ENCODE measurements at places on chromosomes 1 and 21.

GRCh38 chr1:147752511-147752910 lies 7.9 kb downstream of the GJA5 start:
- DNase-seq = no peak

DNA sequence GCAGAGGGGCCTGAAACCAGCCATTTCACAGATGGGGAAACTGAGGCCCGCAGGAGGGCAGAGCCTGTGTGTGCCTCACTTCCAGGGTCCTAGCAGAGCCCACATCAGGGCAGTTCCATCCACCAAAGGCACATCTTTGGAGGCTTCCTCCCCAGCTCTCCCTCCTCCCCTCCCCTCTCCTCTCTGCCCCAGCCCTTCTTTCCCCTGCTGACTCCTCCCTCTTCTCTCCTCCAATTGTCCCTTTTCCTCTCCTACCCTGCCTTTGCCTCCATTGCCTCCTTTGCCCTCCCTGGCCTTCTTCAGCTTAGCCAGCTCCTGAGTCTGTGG lies 56.6 kb downstream of the TMEM53 start:
- no peak for DNase-seq

DNA sequence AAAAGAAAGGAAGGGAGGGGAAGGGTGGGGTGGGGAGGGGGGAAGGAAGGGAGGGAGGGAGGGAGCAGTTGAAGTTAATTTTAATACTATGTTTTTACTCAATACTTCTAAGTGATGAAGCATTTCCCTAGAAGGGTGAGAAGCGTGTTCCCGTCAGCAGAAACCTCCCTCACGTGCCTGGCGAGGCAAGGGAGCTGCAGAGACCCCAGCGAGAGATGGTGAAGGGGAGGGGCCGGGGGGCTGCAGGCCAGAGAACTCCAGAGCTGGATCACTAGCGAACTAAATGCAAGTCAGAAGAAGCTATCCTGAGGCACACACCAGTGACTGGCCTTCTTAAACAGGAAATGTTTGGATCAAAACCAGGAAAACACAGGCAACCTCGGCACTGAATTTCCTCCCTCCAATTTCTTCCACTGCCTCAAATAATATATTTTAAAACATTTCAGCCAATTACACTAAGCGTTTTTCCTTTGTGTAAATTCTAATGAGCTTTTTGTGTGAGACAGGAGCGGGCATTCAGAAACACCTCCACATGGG lies 18.0 kb downstream of the WDR4 start:
- no peak for DNase-seq

DNA sequence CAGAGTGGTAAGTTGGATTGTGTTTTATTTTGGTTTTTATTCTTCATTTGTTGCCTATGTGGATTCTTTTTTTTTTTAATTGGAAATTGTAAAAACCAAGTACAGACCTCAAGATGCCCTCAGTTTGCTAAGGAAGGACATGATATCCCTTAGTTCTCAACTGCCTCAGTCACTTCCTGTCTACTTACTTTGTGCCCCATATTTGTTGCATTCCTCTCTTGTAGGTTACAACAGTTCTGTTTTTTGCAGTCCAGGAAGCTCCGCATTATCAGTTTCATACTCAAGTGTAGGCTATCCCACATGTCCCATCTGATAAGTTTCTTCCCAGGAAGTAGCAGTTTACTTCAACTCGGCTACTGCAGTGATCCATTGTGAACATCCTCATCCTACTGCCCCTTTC lies 82.0 kb downstream of the RPAP2 start:
- peak; percentile 67 for DNase-seq

- no peak for DNase-seq
Observed at GRCh38 chr21:34609244-34609932, 5.5 kb downstream of the RCAN1 start.

DNA sequence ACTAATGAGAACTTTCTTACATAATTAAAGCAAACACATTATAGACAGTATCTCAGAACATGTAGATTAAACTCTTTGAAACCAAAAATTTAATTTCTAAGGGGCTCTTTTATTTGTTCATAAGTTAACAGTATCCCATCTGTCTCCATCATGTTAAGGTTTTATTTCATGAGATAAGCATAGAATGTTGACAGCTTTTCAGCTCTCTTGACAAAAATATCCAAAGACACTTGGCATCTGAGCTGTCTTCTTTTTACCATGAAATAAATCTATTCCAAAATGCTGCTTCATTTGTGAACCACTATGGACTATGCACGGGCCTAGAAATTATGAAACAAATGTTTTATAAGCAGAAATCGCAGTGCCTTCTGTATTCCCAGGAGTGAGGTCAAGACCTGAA lies 45.2 kb downstream of the SCYL3 start:
- DNase-seq = no peak

DNA sequence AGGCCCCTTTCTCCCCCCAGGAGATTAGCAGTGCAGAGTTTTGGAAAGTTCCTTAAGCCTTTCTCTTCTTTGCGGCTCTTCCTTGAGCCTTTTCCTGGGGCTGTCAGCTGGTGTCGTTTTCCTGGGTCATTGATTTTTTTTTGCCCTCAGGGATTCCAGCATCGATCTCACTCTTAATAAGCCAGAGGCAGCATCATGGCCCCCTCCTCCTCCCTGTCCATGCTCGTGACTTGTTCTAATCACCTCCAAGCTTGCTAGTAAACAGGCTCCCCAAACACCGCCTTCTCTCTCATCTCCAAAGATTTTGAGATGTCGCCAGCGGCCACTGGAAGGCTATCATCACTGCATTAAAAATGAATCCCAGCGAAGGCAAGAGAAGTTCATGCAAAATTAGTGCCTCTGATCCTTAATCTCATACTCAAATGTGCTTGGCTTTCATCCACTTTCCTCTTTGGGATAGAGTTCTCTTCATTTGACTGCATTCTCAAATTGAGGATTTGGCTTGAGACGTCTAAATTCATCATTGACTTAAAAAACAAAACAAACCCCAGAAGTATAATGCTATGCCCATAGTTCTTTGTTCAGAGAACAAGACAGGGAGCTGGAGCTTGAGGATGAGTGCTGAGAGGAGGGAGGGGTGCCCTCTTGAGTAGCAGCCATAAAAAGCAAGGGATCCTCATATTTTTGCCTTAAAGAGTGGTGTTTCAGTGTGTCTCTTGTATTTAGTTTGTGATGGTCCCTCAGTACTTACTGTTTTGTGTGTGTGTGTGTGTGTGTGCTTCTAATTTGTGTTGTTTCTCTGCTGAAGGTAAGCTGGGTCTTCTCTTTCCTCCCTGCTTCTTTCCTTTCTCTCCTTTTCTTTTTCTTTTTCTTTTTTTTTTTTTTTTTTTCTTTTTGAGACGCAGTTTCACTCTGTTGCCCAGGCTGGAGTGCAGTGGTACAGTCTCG lies 3.2 kb downstream of the EVA1C start:
- DNase-seq = no peak

DNA sequence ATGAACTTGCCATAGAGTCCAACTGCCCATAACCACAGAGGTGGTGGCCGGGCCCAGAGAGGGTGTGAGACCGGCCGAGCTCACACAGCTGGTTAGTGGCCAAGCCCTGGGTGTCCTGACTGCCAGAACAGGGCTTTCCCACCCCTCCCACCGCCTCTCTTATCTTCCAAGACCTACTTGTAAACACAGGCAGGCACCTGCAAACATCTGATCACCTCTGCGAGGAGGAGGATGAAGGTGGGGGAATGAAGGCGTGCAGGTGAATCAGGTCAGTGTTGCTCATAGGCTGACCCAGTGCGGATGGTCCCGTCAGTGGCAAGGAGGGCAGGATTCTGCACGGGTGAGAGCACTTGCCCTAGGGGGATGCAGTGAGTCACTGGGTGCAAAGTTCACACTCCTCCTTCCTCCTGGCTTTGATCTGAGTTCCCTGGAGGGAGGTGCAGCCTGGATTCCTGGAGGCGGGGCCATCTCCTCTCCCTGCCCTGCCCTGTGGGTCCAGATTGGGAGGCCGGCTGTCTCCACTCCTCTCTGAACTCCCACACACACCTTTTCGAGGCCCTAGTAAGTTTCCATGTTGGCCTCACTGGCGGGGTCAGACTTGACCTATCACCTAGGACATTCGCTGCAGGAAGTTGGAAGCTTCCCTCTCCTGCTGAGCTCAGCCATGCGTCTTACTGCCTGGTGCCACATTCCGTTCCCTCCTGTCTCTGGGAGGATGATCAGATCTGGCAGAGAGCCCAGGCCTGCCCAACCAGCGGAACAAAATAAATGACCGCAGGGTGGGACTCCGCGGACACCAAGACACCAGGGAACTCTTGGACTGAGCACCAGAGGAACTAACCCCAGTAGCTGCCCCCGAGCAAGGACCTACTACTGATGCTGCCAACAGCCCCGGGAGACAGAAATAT lies 7.3 kb downstream of the UQCRHL start:
- DNase-seq = peak; percentile 40

- no peak for DNase-seq
Observed at GRCh38 chr1:232876506-232877364, 71.5 kb downstream of the MAP10 start.

GRCh38 chr1:215599418-215600074 lies 32.4 kb downstream of the KCTD3 start:
- DNase-seq = peak; percentile 81

DNA sequence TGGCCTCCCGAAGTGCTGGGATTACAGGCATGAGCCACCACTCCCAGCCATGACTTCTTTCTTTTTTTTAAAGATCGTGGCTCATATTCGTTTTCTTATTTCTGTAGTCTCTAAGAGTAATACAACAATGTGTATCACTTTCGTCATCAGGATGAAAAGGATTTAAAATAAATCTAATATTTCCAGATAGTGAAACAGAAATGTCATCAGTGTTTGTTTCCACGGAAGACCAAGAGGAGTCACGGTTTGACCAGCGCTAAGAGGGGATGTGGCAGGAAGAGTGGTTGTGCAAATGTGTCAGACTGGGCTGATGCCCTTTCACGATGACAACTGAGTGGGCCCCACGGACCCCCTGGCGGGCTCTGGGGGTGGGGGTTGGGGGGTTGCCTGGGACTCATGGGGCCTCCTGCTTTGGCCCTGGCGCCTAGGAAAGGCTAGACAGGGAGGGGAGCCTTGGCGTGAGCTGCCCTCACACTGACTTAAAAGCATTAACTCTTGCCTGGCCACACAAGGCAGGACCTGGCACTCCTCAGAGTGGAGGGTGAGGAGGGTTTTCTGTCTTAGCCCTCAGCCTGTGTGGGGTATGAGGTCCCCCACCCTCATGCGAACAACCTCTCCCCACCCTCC lies 8.4 kb downstream of the SOX13 start:
- DNase-seq = peak; percentile 67

DNA sequence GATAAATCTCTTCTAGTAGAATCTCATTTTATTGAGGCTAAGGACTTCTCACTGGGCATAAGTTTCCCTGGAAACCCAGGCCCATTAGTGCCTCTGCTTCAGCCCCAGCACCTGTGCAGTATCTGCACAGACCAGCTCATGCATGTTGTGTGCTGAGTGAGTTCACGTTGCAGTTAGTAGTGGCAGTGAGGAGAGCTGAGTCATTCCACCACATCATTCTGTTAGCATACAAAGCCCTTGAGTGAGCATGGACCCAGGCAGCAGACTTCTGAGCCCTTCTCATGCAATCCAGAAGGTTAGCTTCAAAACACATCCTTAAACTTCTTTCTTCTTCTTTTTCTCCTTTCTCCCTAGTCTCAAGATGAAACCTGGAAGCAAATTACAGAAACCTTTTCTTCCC lies 45.8 kb upstream of the NTPCR start:
- peak; percentile 84 for DNase-seq

- no peak for DNase-seq
Observed at GRCh38 chr1:8424539-8425116, 106.7 kb downstream of the SLC45A1 start.

- no peak for DNase-seq
Observed at GRCh38 chr1:164557270-164557669, 1.7 kb upstream of the PBX1 start.
